Lung (tissue), 17 donors: ENCODE measurements at places on chromosomes 7 and 10. TPM values are rescaled to one million over a fixed set of nuclear protein-coding genes. Genes with fewer than 3 reads are reported as not detected.
A peak's percentile ranks its signal among the peaks of the same experiment; 100 is the strongest.

Gene CALML5
- not detected for total RNA-seq

DNA sequence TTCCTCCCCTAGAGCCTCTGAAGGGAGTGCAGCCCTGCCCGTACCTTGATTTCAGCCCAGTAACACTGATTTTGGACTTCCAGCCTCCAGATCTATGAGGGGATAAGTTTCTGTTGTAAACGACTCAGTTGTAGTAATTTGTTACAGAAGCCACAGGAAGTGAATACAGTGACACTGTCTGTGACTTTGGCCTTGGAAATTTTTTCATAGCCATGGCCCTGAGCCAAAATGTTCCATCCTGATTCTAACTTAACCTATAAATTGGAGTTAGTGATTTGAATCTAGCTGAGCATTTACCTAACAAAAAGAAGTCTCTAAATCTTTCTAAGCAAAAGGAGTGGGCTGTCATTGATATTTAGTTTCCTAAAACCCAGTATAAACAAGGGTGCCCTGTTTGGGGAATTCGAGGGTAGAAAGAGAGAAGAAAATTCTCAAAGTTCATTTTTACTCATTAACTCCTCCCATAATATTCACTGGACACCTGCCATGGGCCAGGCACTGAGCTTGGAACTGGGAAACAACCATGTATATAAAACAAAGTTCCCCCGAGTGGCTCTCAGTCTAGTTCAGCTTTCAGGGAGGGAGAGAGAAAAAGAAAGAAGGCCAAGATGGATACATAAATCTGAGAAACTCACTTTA is 162.3 kb downstream of the SKIDA1 start:
- H3K4me3 ChIP-seq: no peak overlapping the region
- no peak overlapping the region for H3K27ac ChIP-seq
- no peaks in the 10 kb centered on the region for H3K36me3 ChIP-seq
- peak; percentile 26 for DNase-seq
- no peaks in the 10 kb centered on the region for H3K27me3 ChIP-seq
- H3K4me1 ChIP-seq: no peaks in the 10 kb centered on the region

Gene MUC3A
- total RNA-seq: 1.6 TPM

GRCh38 chr7:33806298-33807154 is 98.8 kb upstream of the BMPER start:
- peak; percentile 87 for DNase-seq
- peaks cover 51% of the 10 kb centered on the region for H3K4me1 ChIP-seq
- H3K36me3 ChIP-seq: no peaks in the 10 kb centered on the region
- peak overlapping the region; percentile 37 for H3K27ac ChIP-seq
- no peak overlapping the region for H3K4me3 ChIP-seq

Gene GPR85
- 1.8 TPM for total RNA-seq

Gene SLC18A2
- 0.71 TPM for total RNA-seq

Gene VSTM2A
- total RNA-seq: not detected

- no peak overlapping the region for H3K4me3 ChIP-seq
- no peaks in the 10 kb centered on the region for H3K36me3 ChIP-seq
- H3K4me1 ChIP-seq: no peaks in the 10 kb centered on the region
- H3K27me3 ChIP-seq: no peaks in the 10 kb centered on the region
- H3K27ac ChIP-seq: no peak overlapping the region
Measured at GRCh38 chr10:19911886-19912285, 95.7 kb downstream of the PLXDC2 start.

- H3K4me3 ChIP-seq: no peak overlapping the region
- no peaks in the 10 kb centered on the region for H3K36me3 ChIP-seq
- H3K27me3 ChIP-seq: no peaks in the 10 kb centered on the region
- no peak overlapping the region for H3K27ac ChIP-seq
Measured at GRCh38 chr7:135355377-135356048, 121.9 kb downstream of the STRA8 start.

DNA sequence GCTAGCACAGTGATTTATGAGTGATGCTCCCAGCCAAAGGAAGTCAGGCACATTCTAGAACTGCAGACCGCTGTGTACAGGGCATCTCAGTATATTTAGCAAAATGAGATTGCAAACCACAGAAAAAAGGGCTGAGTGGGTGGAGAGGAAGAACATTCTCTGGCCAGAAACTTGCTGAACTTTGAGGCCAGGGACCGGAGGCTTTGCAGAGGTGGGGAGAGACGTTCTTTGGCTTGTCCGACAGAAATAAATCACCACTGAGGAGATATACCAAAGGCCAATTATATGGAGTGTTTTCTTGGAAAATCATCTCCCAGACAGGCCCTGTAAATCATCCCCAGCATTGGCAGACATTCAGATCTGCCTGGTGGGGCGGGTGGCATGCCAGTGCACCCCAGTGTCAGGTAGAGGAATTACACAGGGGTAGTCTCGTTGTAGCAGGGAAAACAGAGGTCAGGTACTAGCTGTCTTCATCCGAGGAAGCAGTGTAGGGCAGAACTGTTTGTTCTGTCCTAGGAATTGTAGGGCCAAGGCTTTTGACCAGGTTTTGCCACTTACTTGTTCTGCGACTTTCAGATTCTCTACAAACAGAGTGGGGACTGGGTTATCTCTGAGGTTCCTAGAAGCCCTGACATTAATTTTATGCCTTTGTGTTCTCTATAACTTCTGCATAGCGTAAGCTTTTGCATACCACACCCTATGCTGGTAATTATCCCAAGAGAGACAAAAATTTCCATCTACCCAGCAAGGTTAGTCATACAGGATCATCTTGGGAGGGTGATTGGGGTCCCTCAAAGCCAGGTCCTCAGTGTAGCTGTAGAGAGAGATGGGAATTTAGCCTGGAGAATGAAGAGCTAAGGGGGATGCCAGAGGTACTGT is 655.6 kb downstream of the LRMDA start:
- no peak overlapping the region for H3K4me3 ChIP-seq
- no peaks in the 10 kb centered on the region for H3K4me1 ChIP-seq
- no peak overlapping the region for H3K27ac ChIP-seq
- DNase-seq: peak; percentile 54
- H3K27me3 ChIP-seq: no peaks in the 10 kb centered on the region

Gene AOC1
- 0.92 TPM for total RNA-seq

Gene BHLHA15
- 3.6 TPM for total RNA-seq

GRCh38 chr10:29482591-29483431 is 152.0 kb downstream of the SVIL start:
- no peak overlapping the region for H3K27ac ChIP-seq
- H3K27me3 ChIP-seq: no peaks in the 10 kb centered on the region
- H3K4me1 ChIP-seq: peaks cover 4% of the 10 kb centered on the region

Gene TAS2R41
- not detected for total RNA-seq

DNA sequence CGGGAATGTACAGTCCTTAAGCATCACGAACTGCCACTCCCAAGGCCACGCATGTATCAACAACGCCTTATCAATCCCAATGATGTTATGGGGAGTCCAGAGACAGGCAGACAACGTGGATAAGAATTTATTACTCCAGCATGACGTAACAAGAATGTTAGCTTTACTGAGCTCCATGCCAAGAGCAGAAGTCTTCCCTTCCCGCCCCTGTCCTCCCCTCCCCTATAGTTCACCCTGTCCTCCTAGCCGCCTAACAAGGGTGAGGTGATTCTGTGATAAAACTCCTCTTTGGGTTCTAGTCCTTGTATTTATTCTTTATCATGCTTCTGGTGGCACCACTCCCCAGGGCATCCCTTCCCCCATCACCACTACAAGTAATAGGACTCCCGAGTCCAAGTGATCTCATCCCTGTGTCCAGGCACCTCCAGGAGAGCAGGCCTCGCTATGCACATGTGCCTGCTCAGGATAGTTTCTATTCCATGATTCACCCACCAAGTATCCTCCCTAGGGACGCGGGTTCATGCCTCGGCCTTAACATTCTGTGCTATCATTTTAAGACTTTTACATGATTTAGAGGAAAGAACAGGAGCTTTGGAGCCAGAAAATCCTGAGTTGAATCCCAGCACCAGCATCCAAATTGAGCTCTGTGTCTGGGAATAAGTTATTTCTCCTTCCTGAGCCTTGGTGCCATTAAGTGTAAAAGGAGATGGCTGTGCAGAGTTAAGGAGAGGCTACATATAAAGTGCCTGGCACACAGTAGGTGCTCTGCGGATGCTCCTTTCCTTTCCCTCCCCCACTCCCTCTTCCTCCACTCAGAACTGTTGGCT is 15.4 kb downstream of the GSDME start:
- no peaks in the 10 kb centered on the region for H3K36me3 ChIP-seq
- no peaks in the 10 kb centered on the region for H3K27me3 ChIP-seq
- no peak for DNase-seq
- no peaks in the 10 kb centered on the region for H3K4me1 ChIP-seq
- no peak overlapping the region for H3K4me3 ChIP-seq

DNA sequence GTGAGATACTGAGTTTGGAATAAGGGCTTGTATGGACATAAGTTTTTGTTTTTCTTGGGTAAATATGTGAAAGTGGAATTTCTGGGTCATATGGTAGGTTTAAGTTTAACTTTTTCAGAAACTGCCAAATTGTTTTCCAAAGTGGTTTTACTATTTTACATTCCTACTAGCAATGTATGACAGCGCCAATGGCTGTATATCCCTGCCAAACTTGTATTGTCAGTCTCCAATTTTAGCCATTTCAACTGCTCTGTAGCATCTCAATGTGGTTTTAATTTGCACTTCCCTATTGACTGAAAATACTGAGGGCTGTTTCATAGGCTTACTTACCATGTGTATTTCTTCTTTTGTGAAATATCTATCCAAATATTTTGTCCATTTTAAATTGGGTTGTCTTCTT is 90.5 kb upstream of the ZNF32 start:
- no peaks in the 10 kb centered on the region for H3K36me3 ChIP-seq
- H3K27me3 ChIP-seq: no peaks in the 10 kb centered on the region
- no peak for DNase-seq
- no peak overlapping the region for H3K27ac ChIP-seq
- H3K4me1 ChIP-seq: peaks cover 7% of the 10 kb centered on the region

GRCh38 chr7:103833401-103833800 is 156.1 kb downstream of the RELN start:
- no peaks in the 10 kb centered on the region for H3K4me1 ChIP-seq
- H3K27ac ChIP-seq: no peak overlapping the region
- no peaks in the 10 kb centered on the region for H3K36me3 ChIP-seq
- H3K27me3 ChIP-seq: no peaks in the 10 kb centered on the region

Gene ADAM22
- 1.7 TPM for total RNA-seq

Gene EBF3
- total RNA-seq: not detected

GRCh38 chr7:151313857-151314256 is 27.8 kb upstream of the NUB1 start:
- peak; percentile 58 for DNase-seq
- no peak overlapping the region for H3K4me3 ChIP-seq
- H3K27ac ChIP-seq: no peak overlapping the region
- no peaks in the 10 kb centered on the region for H3K27me3 ChIP-seq

GRCh38 chr7:150801946-150802771 is 1.6 kb downstream of the TMEM176A start:
- H3K27me3 ChIP-seq: peaks cover 27% of the 10 kb centered on the region
- no peak overlapping the region for H3K4me3 ChIP-seq
- peaks cover 11% of the 10 kb centered on the region for H3K4me1 ChIP-seq
- no peak overlapping the region for H3K27ac ChIP-seq
- peaks cover 2% of the 10 kb centered on the region for H3K36me3 ChIP-seq
- DNase-seq: no peak

DNA sequence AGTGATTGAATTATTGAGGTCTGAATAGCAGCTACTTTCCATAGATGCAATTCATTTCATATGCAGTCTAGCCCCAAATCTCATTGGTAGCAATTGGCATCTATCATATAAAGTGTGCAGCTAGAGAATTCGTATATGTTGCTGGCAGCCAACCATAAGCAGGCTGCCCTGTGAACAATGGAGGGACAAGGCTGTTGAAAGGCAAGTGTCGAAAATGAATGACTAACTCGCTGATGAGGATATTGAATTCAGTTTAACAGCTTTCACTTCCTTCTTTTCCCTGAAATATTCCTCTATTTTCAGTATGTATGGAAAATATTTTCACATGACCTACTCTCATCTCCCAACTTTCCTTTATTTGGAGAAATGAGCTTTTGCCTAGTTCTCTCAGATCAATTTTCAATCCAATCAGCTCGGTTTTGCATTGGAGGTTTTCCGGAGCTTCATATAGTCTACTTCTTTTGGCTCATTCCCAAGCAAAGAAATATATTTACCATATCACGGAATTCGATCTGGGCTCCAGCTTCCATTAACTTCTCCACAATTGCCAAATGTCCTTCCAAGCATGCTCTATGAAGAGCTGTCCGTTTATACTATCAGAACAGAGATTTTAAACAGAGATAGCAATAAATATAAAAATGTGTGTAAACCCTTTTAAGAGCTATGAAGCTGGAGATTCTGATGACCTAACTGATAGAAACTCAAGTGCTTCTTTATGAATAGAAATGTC is 3.5 kb downstream of the ANKRD1 start:
- H3K27ac ChIP-seq: peak overlapping the region; percentile 81
- no peaks in the 10 kb centered on the region for H3K36me3 ChIP-seq
- DNase-seq: peak; percentile 32
- H3K27me3 ChIP-seq: no peaks in the 10 kb centered on the region
- peaks cover 3% of the 10 kb centered on the region for H3K4me1 ChIP-seq

Gene PDE6C
- total RNA-seq: not detected
